Muscle of arm (tissue), 14 donors: ENCODE measurements at places on chromosomes 2 and 18.

- DNase-seq, result no peak
Measured at GRCh38 chr2:203934711-203935438, 1.7 kb upstream of the ICOS start.

DNA sequence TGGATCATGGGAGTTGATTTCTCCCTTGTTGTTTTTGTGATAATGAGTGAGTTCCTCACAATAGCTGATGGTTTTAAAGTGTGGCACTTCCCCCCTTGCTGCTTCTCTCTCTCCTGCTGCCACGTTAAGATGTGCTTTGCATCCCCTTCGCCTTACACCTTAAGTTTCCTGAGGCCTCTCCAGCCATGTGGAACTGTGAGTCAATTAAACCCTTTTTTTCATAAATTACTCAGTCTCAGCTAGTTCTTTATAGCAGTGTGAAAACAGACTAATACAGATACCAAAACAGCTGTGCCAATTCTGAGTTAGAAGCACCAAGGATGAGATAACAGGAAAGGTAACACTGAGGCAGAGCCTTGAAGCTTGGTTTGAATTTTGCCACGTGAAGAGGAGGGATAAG is 44.7 kb downstream of the ITSN2 start:
- no peak for DNase-seq

- DNase-seq, result no peak
Measured at GRCh38 chr18:79803611-79804051, 5.9 kb downstream of the KCNG2 start.

- no peak for DNase-seq
Measured at GRCh38 chr2:132373391-132374135, 43.0 kb upstream of the GPR39 start.

DNA sequence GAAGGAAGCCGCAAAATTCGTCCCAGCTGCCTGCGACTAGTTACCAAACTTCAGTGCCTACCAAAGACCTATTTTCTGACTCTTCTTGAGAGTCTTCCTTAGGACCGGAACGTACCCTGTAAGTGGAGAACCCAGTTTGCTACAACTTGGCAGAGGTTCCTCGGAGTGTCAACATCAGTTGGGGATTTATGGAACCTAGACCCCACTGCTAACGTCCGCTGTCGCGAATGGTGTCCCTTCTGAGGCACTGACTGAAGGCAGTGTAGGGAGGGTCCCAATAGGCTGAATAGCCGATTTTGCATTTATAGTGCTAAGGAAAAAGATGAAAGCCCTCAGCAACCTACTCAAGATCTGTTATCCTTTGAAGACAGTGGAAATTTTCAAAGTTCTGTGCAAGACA is 568 bp upstream of the STK17B start:
- peak; percentile 30 for DNase-seq

GRCh38 chr2:32095671-32096070 is 32.3 kb downstream of the SPAST start:
- DNase-seq, result no peak

DNA sequence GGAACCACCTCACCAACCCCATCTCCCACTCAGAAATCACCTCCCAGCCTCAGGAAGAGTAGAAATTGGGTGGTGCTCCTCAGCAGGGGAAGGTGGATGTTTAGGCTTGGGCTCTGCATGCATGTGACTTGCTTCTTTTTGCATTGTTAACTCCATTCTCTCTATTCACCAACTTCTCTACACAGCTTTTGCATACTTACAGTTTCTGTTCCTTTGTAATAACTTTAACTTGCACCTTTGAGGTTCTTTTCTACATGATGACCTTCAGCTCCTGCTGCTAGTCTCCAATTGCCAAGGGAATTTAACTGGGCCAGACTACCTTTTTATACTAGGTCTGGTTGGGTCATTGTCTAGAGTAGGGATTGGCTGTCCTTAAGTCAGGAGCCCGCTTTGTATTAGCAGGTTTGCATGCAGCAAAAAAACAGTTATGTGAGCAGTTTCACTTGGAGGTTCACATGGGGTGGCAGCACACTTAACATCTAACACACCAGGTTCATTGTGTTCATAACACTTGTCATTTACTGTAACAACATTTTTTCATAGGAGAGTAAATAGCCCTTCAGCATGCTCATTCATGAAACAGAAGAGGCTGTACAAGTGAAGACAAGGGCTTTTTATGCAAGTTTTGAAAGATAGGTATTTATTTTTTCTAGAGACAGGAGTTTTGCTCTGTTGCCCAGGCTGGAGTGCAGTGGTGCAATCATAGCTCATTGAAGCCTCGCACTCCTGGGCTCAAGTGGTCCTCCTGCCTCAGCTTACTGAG is 12.0 kb downstream of the MRPL35 start:
- no peak for DNase-seq

GRCh38 chr18:63182310-63182772 is 137.2 kb downstream of the BCL2 start:
- no peak for DNase-seq

- no peak for DNase-seq
Measured at GRCh38 chr2:240328526-240328925, 106.9 kb upstream of the GPC1 start.

DNA sequence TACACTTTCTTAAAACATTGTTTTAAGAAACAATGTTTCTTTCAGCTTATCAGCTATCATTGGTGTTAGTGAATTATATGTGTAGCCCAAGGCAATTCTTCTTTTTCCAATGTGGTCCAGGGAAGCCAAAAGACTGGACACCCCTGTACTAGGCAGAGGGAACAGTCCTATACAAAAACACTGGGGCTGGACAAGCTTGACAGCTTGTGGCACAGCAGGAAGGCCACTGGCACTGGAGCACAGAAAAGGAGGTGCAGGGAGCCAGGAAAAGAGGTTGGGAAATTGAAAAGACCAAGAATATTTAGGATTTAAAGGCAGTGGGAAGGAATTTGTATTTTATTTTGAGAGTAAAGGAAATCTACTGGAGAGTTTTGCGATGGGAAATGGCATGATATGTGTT is 47.7 kb downstream of the SRD5A2 start:
- DNase-seq, result no peak

DNA sequence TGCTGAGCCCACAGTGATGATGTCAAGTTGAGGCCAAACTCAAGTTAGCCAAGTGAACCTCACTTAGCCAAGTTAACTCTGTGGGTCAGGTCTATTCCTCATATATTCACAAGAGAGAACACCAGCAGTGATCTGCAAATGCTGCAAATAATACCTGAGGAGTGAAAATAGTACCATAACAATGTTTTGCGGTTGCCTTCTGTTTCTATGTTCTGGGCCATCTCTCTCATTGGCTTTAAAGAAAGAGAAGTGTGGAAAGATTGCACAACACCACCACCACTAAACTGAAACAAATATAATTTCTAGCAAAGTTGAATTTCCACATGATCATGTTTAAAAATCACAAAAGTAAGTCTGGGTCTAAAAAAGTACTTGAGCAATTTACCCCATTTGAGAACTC is 211.1 kb upstream of the GALNT5 start:
- no peak for DNase-seq

DNA sequence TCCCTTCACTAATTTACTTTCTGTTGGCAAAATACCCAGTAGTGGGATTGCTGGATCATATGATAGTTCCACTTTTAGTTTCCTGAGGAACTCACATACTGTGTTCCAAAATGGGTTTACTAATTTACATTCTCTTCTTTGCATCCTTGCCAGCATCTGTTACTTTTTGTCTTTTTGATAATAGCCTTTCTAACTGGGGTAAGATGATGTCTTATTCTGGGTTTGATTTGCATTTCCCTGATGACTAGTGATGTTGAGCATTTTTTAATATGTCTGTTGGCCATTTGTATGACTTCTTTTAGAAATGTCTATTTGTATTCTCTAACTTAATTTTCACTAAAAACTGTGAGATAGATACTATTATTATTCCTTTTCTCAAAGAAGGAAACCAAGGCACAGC is 411.7 kb downstream of the SOCS6 start:
- DNase-seq, result no peak

DNA sequence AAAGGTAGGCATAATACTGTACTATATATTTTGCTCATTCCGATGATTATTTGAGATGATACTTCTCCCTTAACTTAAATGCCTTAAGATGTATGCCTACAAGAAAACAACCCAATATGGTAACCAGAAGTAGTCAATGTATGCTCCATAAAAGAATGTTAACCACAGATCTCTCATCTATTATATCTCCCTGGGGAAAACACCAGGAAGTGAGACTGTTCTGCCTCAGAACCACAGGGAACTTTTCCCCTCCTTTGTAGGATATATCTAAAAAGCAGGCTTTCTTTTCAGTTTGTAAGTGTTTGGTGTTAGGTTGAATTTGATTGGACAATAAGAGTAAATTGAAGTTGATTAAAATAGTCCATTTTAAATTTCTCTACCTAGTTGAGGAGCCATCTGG is 1160.5 kb upstream of the NXPH2 start:
- no peak for DNase-seq

DNA sequence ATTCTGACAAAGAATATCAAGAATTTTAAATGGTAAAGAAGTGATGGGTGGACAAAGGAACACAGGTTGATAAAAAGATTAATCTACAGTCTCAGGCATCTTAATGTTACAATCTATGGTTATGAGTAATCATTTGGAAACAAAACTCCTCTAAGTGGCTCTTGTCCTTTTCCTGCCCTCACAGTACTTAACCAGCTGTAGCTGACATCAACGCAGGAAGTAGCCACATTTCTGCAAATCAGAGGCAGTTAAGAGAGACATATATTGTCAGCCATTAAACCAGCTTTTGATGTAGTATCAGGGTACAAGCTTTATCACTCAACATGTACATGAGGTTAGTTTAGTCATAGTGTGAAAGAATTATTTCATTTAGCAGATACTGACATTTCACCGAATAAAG is 244.6 kb downstream of the NR4A2 start:
- DNase-seq, result peak; percentile 4

DNA sequence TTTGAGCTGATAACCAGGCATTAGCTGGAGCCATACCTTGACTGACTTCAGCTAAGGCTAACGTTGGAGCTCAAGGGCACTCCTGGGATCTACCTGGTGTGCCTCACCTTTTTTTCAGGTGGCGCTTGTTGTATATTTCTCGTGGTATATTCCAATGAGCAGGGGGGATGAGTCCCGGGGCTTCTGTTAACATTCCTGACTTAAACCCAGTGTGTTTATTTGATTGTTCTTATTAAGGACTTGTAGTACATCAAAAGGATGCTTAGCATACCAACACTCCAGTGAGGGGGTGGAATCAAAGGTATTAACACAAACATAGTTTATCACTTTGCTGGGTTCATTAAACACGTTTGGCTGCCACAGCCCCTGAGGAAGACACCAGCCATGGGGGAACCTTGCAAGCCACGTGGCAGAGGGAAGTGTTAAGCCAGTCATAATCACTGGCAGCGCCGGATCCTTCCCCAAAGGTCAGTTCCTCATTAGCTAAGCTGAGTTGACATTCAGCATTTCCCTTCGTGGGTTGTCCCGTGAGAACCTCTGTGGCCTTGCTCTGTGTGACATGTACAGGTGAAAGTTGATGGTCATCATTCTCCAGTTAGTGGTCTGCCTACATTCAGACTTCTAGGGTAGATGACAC is 119.5 kb upstream of the MCFD2 start:
- no peak for DNase-seq
